ENCODE measurements at places on chromosomes 13 and 19. TPM values are rescaled to one million over a fixed set of nuclear protein-coding genes. Genes with fewer than 3 reads are reported as not detected.

DNA sequence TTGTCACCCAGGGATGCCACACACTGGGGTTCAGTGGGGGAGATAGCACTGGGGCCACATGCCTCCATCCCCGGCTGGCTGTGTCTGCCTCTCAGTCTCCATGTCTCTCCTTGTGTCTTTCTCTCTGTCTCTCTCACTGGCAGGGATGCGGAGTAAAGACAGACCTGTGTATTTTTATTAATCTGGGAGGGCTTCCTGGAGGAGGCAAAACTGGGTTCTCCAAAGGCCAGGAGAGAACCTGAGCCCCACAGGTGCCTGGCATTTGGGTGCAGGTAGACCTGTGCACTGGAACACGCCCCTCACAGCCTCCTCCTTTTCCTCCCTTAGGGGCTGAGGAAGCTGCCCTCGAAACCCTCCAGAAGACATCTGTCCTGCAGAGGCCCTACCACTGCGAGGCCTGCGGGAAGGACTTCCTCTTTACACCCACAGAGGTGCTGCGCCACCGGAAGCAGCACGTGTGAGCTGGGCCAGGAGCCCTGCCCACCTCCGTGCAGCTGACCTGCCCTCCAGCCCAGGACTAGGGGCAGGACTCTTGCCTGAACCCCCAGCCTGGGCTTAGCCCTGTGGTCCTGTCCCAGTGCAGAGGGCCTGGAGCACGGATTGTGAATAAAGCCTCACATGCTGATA lies 32.7 kb downstream of the DHX34 start:
- H3K36me3 ChIP-seq: peaks cover 13% of the 10 kb centered on the region
- no peak for DNase-seq
- H3K4me1 ChIP-seq: peaks cover 14% of the 10 kb centered on the region
- H3K27ac ChIP-seq: no peak overlapping the region
- H3K4me3 ChIP-seq: no peak overlapping the region

Gene GRIN3B
- 0.35 TPM for total RNA-seq

GRCh38 chr13:84570831-84571230 lies 688.6 kb upstream of the SLITRK1 start:
- H3K27me3 ChIP-seq: no peaks in the 10 kb centered on the region
- H3K4me3 ChIP-seq: no peak overlapping the region
- no peaks in the 10 kb centered on the region for H3K4me1 ChIP-seq
- no peak for DNase-seq
- H3K36me3 ChIP-seq: no peaks in the 10 kb centered on the region

GRCh38 chr13:43242040-43242439 lies 218.7 kb downstream of the DNAJC15 start:
- peaks cover 6% of the 10 kb centered on the region for H3K4me1 ChIP-seq
- H3K4me3 ChIP-seq: no peak overlapping the region
- no peak for DNase-seq
- H3K27me3 ChIP-seq: peaks cover 14% of the 10 kb centered on the region
- H3K27ac ChIP-seq: no peak overlapping the region

Gene LILRB5
- 0.12 TPM for total RNA-seq

Gene POLD1
- 162 TPM for total RNA-seq

Gene CFAP97D2
- 1.1 TPM for total RNA-seq

Data from activated T-cell treated with anti-CD3 and anti-CD28 coated beads, Interleukin-2, amount 50 U/mL, for 72 hours (primary cell).